ENCODE measurements at places on chromosomes 4 and X. TPM values are rescaled to one million over a fixed set of nuclear protein-coding genes. Genes with fewer than 3 reads are reported as not detected.

- peak; percentile 25 for DNase-seq
These were observed 213.3 kb downstream of the ANKRD50 start for GRCh38 chr4:124499261-124499660.

Gene DCTD
- 93.1 TPM for polyA plus RNA-seq

Gene RNF150
- 0.35 TPM for polyA plus RNA-seq

Gene SAGE1
- polyA plus RNA-seq, result not detected

GRCh38 chr4:113821856-113822255, 60.3 kb upstream of the CAMK2D start:
- no peak for DNase-seq

- DNase-seq, result no peak
These were observed 82.1 kb downstream of the JAKMIP1 start for GRCh38 chr4:6118201-6118600.

Gene VCX3B
- not detected for polyA plus RNA-seq

- no peak for DNase-seq
These were observed 31.6 kb downstream of the MAOB start for GRCh38 chrX:43850629-43851028.

GRCh38 chr4:37689353-37690095, 3.3 kb upstream of the RELL1 start:
- no peak for DNase-seq

DNA sequence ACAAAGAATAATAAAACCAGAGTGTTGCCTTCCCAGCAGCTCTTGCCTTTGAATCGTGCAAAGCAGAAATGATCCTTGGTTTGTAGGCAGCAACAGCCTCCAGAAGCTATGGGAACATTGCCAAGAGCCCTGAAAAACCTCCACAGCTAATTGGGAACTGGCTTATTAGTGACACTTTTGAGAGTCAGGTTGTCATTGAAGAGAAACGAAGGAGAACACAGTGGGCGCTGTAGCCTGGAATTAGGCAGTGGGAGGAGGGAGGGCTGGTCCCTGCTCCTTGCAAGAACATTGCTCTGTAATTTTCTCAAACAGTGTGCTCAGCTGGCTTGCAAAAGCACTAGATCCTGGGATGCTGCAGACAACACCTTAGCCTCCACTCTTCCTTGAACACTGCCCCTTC, 331.5 kb upstream of the EMCN start:
- DNase-seq, result no peak

DNA sequence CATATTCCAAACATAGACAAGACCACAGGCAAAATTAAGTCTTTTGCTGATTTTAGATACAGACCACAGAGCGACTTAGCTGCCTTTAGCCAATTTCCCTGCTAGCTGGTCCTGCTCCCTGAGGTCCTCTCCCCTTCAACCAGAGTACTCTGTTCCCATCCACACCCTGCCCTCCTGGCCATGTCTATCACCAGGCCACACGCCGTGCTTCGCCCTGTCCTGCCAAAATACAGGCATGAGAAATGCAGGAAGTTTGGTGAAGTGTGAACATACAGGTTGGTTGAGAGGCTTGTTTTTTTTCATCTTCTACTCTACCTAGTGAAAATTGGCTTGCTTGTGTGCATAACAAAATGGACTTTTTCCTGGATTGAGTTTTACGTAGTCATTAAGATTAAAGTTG, 226.2 kb upstream of the TENM3 start:
- DNase-seq, result no peak

Gene ZDHHC9
- 24.6 TPM for polyA plus RNA-seq

Gene COX7B
- polyA plus RNA-seq, result 736 TPM

- no peak for DNase-seq
These were observed 42.3 kb downstream of the IDS start for GRCh38 chrX:149462849-149463248.

DNA sequence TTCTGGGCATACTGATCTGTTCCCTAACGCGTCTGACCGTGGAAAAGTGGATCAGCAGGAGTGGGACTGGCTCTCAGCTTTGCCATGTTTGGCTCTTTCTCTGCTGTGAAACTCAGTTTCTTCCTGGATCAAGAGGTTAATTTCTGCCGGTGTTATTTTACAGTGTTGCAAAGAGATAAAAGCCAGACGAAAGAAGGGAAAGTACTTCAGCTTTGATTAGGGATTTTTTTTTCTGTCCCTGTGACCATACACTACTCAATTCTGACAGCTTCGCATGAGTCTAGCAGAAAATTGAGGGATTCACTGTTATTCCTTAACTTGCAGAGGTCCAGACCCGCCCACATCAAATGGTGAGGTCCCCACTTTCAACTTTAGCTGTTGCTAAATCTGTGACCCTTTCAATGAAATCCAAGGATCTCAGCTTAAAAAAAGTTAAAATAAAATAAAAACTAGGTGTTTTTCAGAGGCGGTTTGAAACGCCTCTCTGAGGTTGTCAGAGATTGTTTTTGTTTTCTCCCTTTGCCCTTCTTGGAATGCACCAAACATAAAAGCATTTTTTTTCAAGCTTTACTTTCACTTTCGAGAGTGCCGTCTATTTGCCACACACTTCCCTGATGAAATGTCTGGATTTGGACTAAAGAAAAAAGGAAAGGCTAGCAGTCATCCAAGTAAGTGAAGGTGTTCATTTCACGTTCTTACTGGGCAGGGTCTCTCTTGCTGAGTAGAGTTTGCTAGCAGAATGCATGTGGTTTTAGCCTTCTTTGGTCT, at the start of gene TLR3:
Gene TLR3, plus strand, starts transcription at position 576 of the 768 bp plus-strand sequence. CDS start 7,464 bp downstream, outside the sequence.
- peak; percentile 67 for DNase-seq

GRCh38 chr4:41369680-41370079, 113.0 kb downstream of the UCHL1 start:
- peak; percentile 73 for DNase-seq

DNA sequence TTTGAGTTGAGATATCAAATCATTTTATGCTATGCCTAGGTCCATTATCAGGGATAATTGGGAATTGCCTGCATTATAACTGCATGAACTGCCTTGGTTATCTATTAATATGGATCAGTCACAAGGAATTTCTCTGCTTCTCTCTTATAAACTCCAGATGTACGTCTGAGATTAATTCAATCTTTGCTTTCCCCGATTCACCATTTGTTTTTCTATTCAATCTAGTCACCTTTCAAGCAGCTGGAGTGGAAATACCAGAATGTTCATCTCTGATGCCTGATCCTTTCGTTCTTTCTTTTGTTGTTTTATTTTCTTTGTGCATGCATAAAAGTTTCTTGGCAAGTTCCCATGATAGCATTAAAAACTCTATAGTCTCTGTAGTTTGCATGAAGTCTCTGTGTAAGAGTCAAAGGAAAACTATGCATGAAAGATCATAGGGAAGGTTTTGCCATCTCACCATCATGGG, 22.6 kb downstream of the SYNPO2 start:
- DNase-seq, result no peak

Gene FAM156B
- 33.9 TPM for polyA plus RNA-seq

Data from endothelial cell of umbilical vein (primary cell).